ENCODE measurements at places on chromosomes 16 and 17. TPM values are rescaled to one million over a fixed set of nuclear protein-coding genes. Genes with fewer than 3 reads are reported as not detected.

DNA sequence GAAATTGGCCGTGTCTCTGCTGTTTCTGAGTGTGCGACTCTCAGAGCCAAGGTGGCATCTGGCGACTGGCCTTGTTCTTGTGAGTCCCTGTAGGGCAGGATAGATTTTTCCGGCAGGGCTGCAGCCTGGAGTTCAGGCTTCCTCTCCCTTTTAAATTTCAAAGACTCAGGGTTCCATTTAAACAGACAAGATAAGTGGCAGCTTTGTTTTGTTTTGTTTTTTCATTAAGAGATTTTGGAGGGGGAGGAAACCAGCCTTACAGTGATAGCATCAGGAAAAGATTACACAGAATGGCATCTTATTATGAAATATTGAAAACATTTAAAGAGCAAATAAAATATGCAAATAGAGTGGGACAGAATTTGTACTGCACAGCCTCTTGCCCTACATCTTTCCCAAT is 151.3 kb downstream of the RPTOR start:
- DNase-seq: no peak

DNA sequence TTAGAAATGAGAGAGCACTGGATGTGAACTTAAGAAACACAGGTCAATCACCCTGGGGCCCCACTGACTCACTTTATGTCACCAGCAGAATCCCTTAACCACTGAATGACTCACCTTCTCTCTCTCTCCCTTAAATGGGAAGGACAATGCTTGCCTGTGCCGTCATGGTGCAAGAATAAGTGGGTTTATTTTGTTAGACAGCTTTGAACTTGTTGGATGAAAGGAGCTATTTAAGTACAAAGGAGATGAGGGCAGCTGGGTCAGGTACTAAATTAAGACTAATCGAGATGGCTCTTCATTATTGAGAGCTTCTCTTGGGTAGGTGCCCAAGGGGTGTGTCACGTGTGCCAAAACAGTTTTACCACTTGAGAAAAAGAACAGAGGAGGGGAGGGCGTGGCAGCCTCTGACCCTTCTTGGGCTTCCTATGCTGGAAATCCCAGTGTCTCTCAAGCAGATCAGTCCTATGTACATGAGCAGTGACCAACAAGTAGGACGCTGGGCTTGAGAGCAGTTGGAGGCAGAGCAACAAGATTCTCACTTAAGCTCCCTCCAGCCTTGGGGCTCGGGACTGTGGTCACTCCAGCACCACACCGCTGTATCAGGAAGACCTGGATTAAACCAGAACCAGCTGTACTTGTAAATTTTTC is 6.7 kb upstream of the KRT31 start:
- no peak for DNase-seq

DNA sequence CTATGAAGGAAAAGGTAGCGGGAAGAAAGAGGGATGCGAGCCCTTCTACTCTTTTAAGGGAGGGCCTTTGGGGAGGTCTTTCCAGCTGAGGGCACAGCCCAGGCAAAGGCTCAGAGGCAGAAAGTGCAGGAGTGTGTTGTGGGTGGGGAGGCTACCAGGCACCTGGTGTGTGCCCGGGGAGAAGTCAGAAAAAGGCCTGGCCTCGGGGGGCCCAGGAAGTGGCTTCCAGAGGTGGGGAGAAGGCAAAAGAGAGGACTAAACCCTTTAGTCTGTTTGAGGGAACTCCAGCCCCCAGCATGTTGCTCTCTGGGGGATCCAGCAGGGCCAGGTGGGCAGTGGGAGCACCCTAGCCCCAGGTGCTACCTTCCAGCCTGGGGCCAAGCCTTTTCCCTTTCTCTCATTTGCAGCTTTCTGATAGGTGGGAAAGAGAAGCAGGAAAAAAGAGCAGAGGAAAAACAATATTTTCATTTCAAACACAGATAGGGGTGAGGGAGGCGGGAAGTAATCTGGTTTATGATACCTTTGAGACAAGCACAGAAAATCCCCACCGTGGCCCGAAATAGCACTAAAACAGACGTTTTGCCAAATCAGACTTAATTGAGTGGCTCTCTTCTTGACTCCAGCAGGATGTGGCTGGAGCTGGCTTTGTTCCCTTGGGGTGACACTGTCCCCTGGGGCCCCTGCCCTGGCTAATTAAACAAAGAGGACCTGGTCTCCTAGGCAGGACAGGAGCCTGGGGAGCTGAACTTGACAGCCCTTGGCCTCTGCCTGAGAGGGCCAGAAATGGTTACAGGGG is 10.4 kb downstream of the RAI1 start:
- no peak for DNase-seq

DNA sequence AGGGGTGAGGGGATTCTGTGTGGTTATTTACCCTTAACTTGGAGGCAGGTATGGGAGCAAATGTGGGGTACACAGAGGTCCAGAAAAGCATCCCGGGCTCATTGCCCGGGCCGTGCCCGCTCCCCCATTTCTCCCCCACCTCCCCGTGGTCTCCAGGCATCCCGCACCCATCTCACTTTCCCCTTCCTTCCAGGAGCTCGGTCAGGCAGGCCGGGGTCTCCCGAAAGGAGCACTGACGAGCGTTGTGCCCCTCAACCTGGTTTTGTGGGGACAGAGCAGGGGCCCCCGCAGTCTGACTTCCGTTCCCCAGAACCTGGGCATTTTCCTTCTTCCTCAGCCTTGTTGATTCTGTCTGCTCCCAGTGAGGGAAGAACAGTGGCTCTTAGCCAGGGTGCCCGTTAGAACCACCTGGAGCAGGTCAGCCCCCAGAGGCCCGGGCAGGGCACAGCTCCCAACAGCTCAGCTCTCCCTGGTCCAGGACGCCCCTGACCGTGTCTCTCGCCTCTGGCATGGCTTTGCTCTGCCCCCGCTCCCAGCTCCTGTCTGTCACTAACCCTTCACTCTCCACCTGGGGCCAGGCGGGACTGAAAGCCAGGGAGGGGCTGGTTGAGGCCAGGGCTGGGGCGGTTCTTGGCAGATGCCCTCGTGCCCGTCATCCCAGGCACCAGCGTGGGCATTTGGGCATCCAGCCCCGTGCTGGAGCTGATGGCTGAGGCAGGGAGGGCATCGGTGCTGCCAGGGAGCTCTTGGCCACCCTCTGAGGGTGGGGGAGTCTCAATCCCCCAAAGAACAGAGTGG is 12.5 kb upstream of the NUDT16L1 start:
- DNase-seq: no peak

GRCh38 chr16:9049241-9049640 is 42.2 kb upstream of the HAPSTR1 start:
- no peak for DNase-seq

- DNase-seq: no peak
Observed at GRCh38 chr16:86362155-86362849, 148.0 kb upstream of the FOXF1 start.

DNA sequence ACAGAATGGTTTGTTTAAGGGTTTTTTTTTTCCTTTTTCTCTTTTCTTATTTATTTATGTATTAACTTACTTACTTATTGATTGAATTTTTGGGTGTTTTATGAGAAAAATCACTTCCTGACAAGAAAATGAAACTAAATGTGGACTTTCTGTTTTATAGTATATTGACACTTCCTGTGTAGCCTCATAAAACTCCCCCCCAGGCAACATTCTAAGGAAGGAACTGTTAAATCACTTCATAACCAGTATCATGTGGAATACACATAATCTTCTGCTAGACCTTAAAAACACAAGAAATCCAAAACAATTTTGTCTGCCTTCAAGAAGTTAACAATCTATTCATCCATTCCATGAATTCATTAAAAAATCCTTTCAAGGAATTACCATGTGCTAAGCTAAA is 164.1 kb upstream of the TOM1L1 start:
- no peak for DNase-seq

DNA sequence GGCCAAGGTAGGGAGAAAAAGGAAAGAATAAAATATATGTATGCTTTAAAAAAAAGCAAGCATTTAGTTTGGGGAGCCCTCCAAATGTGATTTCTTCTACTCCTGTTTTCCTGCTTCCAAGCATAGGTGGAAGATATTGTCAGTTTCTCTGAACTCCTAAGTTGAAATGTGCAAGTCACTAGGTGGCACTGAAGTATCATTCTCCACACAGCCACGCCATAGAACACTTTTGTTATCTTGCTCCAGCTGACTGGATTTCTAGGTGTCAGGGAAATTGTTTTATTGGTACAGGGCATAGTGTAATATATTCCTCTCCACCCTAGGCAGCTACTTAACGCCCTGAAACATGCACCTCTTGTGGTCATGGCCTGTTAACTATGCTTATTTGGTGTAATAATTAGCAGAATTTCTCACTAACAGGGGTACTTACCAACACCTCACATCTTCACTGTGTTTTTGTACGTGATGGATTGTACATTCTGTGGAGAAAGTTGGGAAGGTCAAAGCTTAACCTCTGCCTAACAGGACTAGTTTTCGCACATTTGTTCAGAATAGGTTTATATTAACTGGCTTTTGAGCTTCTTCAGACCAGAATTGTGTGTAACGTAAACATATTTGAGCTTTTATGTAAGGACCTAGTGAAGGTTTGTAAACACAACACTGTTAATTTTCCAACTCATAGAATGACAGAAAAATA is 69.3 kb downstream of the FTO start:
- peak; percentile 43 for DNase-seq

TNK1 gene
- 25.4 TPM for total RNA-seq

TBC1D3C gene
- total RNA-seq: not detected

KIF18B gene
- total RNA-seq: 1.9 TPM

CRHR1 gene
- total RNA-seq: 0.25 TPM

ZFHX3 gene
- 10.3 TPM for total RNA-seq

BAHCC1 gene
- total RNA-seq: 7.3 TPM
